CD4-positive, alpha-beta memory T cell (primary cell): ENCODE measurements at places on chromosomes 13 and 19.

- peak; percentile 97 for DNase-seq
Observed at GRCh38 chr19:49118565-49119410, at the start of gene C19orf73. Gene C19orf73, minus strand, starts transcription at chr19:49119143. Its CDS starts 121 bp downstream, at chr19:49119022.

DNA sequence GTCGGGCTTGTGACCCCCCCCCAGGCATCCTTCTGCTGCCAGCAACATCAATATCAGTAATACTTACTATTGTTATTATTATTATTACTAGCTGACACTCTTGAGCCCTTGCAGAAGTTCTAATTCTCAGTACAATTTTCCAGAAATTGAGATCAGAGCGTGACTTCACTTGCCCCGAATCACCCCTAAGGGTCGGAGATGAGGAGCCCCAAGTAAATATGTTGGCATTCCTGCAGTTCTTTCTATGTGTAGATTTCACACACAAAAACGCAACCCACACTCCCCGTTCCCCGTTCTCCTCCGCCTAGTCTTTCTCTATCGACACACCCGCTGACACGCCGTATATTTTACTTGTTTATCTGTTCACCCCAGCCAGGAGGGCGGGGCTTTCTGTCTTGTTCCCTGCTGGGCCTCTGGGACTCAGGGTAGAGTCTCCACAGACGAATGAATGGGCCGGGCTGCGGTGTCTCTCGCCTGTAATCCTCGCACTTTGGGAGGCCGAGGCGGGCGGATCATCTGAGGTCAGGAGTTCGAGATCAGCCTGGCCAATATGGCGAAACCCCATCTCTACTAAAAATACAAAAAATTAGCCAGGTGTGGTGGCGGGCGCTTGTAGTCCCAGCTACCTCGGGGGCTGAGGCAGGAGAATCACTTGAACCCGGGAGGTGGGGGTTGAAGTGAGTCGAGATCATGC is 14.7 kb downstream of the TLE5 start:
- DNase-seq, result peak; percentile 67

- DNase-seq, result peak; percentile 14
Observed at GRCh38 chr13:46297361-46297811, 85.7 kb downstream of the LRRC63 start.

DNA sequence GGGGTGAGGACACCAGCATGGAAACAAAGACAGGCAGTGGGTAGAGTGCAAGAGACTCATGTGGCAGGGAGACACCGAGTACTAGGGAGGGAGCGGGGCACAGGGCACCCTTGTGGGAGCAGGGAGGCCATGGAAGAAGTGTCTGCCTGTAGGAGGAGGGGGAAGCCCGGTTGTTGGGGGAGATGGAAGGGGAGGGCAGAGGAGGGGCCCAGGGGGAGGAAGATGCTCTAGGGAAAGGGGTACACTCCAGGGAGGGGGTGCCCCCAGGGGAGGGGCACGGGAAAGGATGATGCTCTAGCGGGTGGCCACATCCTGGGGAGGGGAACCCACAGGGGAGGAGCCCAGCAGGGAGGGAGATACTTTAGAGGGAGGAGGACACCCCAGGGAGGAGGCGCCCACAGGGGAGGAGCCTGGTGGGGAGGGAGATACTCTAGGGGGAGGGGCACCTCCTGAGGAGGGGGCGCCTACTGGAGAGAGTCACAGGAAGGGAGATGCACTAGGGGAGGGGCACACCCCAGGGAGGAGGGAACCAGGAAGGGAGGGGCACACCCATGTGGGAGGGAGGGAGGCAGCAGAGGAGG is 24.9 kb downstream of the CPAMD8 start:
- peak; percentile 93 for DNase-seq

GRCh38 chr13:23753458-23753857 is 135.7 kb downstream of the MIPEP start:
- DNase-seq, result no peak

DNA sequence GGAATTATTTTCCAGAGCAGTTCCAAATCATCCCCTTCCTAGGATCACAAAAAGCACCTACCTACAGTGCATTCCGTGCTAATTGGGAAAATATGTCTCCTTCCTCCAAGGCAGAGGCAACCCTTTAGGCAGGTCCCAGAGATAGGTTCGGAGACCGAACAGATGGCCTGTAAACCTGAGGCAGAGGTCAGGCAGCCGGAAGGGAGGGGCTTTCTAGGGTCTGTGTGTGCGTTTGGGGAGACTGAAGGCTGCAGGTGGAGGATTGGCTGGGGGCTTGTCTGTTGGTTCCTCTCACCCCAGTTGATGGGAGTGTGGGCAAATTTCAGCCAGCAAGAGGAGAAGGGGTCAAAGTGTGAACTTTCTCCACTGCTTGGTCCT is 7.1 kb downstream of the KCNN4 start:
- no peak for DNase-seq

GRCh38 chr19:47511681-47512080 is 3.2 kb downstream of the NAPA start:
- DNase-seq, result no peak

- no peak for DNase-seq
Observed at GRCh38 chr13:66410314-66410713, 819.8 kb downstream of the PCDH9 start.

DNA sequence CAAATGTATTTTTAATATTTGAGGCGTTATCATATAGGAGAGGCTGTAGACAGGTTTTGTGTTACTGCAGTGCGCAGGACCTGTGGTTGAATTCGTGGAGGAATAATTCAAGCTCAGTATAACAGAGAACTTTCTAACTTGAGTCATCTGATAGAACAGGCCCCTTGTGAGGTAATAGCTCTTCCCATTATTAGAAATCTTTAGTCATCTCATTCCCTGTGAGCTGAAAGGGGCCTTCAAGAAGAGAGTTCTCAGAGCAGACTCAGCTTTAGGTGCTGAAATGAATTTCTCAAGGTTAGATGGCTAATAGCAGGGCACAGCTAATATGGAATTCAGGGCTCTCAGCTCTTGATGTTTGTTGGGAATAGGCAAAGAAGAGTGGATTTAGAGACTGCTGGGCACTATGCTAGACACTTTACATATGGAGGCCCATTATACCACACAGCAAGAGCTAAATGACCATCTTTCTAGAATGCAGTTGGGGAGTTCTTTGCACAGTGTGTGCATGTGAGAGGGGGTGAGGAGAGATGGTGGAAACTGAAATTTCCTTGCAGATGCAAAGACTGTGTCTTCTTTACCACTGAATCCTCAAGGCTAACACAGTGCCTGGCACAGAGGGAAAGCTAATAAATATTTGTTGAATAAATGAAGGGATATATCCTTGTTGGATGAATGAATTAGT is 89.5 kb downstream of the DGKH start:
- no peak for DNase-seq

DNA sequence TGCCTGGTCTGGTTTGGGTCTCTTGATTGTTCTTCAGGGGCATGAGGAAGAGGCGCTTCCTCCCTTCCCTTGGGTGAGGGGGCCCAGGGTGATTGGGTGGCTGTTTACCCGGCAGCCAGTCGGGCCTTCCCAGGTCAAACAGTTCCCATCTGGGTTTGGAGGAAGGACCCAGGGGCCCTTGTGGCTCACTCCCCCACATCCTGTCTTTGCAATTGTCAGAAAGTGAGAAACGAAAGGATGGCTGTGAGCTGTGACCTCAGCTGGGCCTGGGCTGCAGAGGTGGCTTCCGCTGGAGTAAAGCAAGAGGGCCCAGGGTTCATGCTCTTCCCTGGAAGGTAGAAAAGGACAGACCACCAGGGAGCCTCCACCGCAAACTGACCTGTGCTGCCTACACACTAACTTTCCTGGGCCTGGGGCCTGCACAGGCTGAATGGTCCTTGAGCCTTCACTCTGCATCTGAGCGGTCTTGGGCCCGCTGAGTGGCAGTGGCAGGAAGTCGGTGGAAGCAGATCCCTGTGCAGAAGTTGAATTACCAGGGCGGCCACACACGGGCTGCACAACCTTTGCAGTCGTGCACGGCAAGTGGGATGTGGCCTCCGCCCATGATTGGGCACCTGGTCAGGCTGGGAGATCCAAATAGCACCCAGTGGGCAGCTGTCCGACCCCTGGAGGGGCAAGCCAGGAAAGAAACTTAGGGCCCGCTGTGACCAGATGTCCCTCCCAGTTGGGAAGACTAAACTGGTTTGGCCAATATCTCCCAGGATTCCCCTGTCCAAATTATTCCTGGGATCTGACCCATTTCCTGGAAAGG is 5.3 kb upstream of the CD79A start:
- DNase-seq, result peak; percentile 80

DNA sequence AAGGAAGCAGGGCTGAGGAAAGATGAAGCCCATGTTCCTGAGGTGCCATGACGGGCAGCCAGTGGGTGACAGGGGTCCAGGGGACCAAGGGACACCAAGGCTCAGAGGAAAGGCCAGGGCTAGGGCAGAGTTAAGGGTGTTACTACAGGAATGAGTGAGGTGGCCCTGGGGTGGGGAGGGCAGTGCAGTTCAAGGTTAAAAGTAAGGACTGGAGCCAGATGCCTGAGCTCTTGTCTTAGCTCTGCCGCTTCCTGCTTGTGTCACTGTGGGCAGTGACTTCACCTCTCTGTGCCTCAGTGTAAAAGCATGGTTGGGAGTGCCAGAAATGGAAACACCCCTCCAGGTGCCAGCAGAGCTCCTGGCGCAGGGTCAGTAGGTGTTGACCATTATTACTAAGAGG is 4.9 kb upstream of the ETV2 start:
- DNase-seq, result no peak

DNA sequence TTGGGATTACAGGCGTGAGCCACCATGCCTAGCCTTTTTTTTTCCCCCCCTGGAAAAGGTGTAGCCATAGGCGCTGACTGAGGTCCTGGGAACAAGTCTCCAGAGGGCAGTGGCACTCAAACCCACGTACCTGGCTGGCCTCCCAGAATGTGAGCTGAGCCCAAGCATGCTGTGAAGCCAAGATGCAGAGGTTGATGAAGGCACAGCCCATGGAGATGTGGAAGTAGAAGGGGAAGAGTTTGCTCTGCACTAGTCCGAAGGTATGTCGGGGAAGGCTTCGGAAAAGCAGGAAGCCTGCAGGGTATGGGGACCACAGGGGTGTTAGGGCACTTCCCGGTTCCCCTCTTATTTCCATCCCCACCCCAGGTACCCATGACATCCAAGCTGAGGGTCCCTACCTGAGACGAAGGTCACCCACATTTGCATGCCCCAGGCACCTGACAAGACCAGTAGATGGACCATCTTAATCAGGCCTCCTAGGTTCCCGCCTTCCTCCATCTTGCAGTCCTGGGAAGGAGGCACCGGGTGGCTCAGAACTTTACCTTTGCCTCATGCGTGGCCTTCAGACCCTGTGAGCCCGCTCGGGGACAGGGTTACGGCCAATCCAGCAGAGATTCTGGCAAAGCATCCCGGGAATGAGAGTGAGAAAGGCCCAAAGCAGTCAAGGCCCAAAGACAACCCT is 805 bp downstream of the TMEM205 start:
- no peak for DNase-seq

DNA sequence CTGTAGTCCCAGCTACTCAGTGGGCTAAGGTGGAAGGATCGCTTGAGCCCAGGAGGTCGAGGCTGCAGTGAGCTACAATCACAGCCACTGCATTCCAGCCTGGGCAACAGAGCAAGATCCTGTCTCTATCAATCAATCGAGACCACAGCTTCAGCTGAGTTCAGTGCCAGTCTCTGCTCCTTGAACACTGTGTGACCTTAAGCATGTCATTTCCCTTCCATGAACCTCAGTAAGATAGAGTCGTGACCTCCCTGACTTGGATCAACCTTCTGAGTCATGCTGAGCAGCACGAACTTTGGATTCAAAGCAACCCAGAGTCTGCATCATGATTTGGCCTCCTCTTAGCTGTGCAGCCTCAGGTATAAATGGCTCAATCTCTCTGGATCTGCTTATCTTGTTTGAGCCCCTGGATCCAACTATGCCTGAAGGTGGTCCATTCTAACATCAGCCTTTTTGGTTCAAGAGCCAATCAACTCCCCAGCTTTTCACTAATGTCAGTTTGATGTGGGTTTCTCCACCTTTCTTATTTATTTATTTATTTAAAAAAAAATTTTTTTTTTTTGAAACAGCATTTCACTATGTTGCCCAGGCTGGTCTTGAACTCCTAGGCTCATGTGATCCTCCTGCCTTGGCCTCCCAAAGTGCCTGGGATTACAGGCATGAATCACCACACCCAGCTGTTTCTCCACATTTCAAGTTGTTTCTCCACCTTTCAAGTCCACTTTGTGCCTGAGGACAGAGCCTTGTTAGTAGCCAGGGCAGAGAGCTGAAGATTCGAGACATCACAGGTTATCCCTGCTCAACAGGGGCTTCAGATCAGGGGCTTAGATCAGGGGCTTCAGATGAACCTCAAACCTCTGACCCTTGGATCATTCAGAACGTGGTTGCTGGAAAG is 26.4 kb downstream of the PTPRS start:
- no peak for DNase-seq

DNA sequence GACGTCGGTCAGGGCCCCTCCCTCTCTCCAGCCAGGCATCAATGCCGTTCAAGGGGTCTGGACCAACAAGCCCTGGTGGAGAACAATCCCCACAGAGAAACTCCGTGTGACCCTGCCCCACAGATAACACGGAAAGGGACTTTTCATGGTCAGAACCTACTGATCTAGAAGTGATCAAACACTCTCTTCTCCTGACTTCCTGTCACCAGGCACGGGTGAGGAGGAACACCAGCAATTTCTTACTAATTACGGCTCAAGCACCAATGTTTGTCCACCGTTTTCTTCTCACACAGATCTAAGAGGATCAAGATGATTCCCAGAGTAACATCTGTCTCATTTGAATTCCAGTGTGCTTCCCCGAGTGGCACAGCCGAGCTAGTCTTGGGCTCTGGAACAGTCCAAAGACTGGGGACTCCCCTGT is 11.8 kb downstream of the RASA3 start:
- DNase-seq, result no peak

DNA sequence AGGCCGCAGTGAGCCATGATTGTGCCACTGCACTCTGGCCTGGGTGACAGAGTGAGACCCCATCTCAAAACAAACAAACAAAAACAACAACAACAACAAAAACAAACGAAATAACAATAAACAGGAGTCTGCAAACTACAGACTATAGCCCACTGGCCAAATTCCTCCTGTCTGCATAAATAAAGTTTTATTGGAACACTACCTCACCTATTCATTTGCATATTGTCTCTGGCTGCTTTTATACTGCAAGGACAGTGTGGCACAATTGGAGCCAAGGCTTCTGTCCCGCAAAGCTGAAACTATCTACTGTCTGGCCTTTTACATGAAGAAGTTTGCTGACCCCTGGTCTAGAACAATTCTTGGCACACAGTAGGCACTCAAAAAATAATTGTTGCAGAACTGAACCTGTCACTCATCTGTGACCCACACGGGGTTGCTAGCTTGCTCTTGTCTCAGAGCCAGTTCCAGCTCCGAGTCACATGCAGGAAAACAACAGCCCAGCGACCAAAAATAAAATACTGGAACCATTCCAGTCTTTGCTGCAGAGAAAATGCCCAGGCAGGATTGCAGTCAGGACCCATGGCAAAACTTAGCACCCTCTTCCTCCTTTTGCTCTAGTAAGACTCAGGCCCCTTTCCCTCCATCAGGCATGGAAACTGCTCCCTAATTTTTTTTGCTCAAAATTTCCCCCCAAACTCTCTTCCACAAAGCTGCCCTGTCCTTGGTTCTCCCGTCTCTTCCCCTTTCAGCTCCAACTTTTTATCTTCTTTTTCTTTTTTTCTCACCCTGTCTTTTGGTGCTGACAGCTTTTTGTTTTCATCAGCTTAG is 4.8 kb upstream of the MYH14 start:
- no peak for DNase-seq

DNA sequence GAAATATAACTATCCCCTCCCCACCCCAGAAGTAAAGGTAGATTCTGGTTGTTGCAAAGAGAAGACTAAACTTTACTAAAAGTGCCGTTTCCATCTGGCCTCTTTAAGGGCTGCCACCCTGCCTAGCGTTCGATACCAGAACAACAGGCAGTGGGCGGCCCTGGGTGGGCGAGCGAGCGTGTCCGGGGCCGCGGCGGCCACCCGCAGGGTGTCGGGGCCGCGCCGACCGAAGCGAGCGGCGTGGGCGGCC is 2.6 kb downstream of the FGF9 start:
- peak; percentile 58 for DNase-seq
